Activated CD4-positive, alpha-beta T cell treated with anti-CD3 and anti-CD28 coated beads for 36 hours (primary cell): ENCODE measurements at places on chromosomes 5 and 9.

DNA sequence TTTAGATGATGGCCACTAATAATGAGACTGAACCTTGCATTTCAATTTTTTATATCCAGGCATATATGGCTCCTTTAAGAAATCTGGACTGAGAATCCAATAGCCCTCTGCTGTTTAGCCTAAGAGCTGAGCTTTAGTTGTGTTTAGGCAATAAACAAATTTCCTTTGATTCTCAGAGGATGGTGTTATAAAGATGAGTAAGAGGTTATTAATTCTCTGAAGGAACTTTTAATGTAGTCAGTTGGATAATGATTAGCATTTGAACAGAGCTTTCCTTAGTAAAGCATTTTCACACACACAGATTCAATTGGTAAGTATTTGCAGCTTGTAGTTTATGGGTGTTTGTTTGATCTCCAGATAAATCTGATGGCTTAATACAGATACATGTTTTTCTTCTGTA is 149.6 kb downstream of the PRR16 start:
- no peak for DNase-seq

GRCh38 chr9:127300886-127301447 is 36.4 kb downstream of the GARNL3 start:
- no peak for DNase-seq

- DNase-seq, result no peak
Measured at GRCh38 chr5:159874263-159874662, 42.0 kb upstream of the ADRA1B start.

DNA sequence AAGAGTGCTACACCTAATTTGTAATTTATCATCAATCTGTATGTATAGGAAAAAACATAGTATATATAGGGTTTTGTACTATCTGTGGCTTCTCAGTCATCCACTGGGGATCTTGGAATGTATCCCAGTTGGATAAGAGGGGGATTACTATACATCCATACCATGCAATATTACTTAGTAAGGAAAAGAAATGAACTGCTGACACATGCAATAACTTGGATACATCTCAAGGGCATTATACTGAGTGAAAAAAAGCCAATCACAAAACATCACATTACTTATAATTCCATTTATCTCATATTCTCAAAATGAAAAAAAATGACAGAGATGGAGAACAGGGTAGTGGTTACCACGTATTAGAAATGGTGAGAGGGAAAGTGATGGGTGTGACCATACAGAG is 108.3 kb upstream of the RGS7BP start:
- DNase-seq, result no peak

DNA sequence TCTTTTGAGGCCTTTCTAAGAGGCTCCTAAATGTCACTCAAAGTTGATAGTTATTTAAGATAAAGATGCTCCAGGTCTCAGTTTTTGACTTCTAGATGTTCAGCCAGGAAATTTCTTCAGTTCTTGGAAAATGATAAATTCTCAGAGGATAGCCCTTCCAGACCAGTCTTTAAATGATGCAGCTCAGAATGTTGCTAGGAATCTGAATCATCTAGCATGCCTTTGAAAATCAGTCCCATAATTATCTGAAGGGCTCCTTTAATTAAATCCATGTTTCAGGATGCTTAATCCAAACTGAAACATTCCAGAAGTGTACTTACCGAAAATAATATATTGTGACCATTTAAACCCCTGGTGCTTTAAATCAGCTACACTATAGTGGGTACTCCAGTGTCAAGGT is 107.5 kb upstream of the FBN2 start:
- DNase-seq, result no peak

DNA sequence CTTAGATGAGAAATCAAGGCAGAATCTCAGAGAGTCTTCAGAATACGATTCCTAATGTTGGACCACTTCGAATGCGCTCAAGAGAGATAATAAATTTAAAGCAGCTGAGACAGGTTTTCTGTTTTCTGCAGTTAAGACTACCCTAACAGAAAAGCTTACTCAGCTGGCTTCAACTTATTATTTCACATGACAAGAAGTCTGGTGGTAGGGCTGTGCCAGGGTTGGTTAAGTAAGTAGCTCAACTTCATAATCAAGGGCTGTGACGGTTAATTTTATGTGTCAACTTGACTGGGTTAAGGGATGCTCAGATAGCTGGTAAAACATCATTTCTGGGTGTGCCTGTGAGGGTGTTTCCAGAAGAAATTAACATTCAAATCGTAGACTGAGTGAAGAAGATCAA is 3.8 kb downstream of the GPR150 start:
- no peak for DNase-seq
